Right ventricle myocardium inferior (tissue), 1 donor: ENCODE measurements at places on chromosomes 12 and 14. TPM values are rescaled to one million over a fixed set of nuclear protein-coding genes. Genes with fewer than 3 reads are reported as not detected.
A peak's percentile ranks its signal among the peaks of the same experiment; 100 is the strongest.

Gene CMKLR1
- total RNA-seq = 10.6 TPM

Gene TC2N
- 12.6 TPM for total RNA-seq

Gene CBLN3
- total RNA-seq = 1.1 TPM

Gene FGD4
- 17.4 TPM for total RNA-seq

Gene CFAP54
- 0.22 TPM for total RNA-seq

Gene AQP2
- not detected for total RNA-seq

Gene KRT2
- not detected for total RNA-seq

Gene KCNA1
- total RNA-seq = not detected

Gene CORO1C
- total RNA-seq = 76.4 TPM

Gene GALNT9
- total RNA-seq = not detected

DNA sequence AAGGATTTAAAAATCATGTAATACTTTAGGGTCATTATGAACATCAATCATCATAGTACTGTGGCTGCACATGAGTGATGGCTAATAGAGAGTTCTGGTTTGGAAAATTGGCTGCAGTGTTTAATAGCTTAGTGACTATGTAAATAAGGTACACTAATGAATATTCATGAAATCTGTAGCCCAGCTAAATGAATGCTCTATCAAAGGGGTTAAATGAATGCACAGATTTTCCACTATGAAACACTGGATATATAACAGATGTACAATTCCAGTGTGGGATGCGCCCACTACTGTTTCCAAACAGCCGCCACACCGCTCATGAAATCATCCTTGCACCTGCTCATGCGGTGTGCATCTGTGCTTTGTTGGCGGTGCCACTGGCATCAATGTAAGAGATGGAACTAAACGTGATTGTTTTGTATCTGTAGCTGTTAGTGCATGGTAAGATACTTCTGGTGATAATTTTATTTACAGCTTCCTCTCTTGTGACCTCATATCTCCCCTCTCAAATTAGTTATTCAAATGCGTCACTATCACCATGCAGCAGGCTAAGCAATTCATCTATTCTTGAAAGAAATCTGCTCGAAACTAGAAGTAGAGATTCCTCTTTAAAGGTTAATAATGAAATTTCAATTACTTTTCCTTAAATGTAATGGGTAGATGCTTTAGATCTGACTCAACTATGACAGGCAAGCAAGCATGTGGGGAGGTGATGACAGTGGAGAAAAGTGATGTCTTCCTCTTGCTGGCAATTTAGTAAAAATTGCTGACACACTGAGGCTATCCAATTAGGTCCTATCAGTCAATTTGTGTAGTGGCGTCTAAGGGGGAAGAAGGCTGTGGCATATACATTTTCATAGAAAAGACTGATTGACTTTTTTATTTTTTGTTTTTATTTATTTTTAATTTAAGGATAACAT lies 433.6 kb downstream of the AEBP2 start:
- DNase-seq = no peak

GRCh38 chr14:71636820-71637471 lies 295.3 kb upstream of the RGS6 start:
- DNase-seq = no peak

DNA sequence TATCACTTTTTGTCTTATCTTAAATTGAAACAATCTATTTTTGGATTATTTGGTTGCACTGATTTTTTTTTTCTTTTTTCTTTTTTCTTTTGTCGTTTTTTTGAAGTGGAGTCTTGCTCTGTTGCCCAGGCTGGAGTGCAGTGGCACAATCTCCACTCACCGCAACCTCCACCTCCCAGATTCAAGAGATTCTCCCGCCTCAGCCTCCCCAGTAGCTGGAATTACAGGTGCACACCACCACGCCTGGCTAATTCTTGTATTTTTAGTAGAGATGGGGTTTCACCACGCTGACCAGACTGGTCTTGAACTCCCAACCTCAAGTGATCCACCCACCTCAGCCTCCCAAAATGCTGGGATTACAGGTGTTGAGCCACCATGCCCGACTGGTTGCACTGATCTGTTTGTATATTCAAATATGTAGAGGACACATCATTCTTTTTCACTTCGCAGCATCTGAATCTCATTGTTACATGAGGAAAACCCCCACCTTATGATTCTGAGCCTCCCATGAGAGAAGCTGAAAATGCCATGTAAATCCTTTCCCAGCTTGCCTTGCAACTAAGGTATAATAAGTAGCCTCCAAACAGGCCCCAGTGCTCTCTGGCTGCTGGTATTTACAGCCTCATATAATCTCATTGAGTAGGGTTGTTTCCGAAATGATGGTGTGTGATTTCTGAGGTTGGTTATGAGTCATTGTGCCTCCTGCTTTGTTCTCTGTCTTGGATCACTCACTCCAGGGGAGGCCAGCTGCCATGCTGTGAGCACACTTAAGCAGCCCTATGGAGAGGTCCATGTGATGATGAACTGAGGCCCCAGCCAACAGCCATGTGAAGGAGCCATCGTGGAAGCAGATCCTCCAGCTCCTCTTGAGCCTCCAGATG lies 5.2 kb upstream of the HSP90B1 start:
- no peak for DNase-seq

- no peak for DNase-seq
Measured at GRCh38 chr12:85805654-85806053, 30.6 kb downstream of the RASSF9 start.

DNA sequence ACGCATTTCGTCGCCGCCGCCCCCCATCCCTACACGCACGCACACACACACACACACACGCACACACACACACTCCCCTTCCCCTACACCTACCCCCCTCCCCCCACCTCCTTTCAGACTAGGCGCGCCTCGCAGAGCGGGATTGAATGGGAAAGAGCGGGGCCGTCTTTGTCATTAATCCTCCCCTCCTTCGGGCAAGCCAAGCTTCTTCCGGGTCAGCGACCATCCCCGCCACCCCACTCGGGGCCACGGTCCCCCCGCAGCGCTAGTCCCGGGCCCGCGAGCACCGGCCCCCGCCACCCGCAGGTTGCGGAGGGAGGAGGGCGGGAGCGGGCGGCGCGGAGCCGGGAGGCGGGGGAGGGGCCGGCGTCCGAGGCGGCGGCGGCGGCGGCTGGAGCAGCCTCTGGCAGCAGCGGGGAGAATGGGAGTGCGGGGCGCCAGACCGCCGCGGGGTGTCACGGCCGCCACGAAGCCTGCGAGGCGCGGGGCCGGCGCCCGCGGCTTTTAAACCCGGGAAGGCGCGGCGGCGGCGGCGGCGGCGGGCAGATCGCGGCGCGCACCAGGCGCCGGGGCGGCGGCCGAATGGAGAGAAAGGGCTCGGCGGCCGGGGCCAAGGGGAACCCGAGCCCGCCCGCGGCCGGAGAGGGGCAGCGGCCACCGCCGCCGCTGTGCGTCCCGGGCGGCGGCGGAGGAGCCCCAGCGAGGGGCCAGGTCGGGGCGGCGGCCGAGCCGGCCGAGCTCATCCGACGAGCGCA lies at the start of gene TTC9:
Gene TTC9, plus strand, starts transcription at position 369 of the 755 bp plus-strand sequence. Its CDS starts 214 bp downstream, at position 583.
- DNase-seq = peak; percentile 73

DNA sequence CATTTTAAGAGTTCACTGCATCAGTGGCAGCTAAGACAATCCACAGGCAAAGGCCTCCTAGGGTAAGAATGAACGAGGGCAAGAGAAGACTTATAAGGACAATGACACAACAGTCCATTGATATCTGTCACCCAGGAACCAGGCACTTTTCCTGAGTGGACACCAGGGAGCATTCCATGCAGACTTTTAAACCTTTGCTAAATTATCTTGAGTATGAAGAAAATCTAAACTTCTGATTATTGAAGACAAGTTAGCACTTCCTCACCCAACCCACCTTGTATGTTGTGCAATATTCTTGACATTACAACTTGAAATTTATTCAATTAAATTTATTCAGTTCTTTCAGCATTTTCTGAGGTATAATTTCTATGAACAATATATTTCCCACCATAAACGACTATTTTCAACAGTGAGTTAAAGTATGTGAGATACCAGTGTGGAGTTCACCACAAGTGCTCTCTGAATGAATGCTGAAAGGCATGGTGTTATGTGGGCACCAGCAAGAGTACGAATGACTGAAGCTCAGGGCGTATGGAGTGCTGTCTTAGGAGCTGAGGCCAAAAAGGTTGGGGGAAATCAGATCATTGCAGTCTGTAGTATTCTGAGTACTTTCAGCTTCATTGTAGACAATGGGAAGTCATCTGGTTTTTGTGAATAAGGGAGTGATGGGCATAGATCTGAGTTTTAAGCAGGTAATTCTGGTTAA lies 124.3 kb upstream of the LMNTD1 start:
- DNase-seq = no peak

GRCh38 chr14:57345106-57345505 lies 45.3 kb upstream of the NAA30 start:
- DNase-seq = no peak

DNA sequence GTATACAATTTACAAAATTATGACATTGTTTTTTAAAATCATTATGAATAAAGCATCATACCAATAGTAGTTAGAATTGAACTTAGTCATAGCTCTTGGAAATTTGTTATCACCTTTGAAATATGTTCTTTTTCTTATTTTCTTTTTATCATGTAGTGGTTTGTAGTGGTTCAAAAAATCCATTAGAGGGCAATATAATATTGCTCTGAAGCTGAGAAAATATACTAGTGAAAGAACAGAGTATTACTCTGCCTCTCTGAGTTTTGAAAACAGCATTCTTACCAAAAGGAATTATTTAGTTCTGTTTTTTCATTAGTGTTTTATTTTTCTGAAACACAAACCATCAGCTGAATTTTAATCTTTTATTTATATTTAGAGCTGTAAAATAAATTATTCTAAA lies 76.2 kb downstream of the PDZRN4 start:
- DNase-seq = no peak

- DNase-seq = no peak
Measured at GRCh38 chr12:19744705-19745218, 305.5 kb downstream of the AEBP2 start.

DNA sequence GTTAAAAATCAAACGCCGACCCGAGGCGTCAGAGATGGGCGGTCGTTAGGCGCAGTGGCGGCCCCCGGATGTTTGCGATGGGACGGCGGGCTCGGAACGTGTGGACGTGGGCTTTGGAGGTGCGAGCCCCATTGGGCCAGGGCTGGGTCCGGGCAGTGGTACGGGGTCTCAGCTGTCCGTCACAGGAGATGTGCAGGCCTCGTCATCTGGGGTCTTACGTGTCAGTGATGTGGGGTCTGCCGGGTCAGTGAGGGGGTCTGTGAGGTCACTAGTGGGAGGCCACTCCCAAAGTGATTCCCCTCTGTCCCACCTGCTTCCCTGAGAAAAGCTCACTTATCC lies 21.6 kb upstream of the CHFR start:
- no peak for DNase-seq

- no peak for DNase-seq
Measured at GRCh38 chr14:64705381-64706118, 1.3 kb downstream of the PLEKHG3 start.

GRCh38 chr12:101939856-101940265 lies 62.5 kb downstream of the DRAM1 start:
- DNase-seq = no peak

DNA sequence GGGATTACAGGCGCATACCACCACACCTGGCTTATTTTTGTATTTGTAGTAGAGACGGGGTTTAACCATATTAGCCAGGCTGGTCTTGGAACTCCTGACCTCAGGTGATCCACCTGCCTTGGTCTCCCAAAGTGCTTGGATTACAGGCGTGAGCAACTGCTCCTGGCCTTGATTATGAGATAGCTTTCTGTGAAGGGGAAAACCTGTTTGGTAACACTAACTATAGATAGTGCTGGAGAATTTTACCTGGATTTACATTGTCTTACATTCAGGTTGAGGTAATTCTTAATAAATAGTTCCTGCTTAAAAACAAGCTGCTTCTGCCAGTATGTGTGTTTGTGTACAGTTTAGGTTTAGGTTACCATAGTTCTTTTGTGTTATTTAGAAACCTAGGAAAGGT lies 77.1 kb downstream of the MON2 start:
- DNase-seq = no peak

DNA sequence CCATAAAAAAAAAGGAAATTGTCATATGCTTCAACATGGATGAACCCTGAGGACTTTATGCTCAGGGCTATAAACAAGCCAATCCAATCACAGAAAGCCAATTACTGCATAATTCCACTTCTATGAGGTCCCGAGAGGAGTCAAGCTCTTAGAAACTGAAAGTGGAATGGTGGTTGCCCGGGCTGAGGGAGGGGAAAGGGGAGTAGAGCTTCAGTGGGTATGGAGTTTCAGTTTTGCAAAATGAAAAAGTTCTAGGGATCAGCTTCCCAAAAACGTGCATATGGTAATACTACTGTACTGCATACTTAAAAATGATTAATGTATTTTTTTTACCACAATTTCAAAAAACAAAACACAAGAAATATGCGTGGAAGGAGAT lies 52.0 kb downstream of the RNF34 start:
- DNase-seq = no peak

DNA sequence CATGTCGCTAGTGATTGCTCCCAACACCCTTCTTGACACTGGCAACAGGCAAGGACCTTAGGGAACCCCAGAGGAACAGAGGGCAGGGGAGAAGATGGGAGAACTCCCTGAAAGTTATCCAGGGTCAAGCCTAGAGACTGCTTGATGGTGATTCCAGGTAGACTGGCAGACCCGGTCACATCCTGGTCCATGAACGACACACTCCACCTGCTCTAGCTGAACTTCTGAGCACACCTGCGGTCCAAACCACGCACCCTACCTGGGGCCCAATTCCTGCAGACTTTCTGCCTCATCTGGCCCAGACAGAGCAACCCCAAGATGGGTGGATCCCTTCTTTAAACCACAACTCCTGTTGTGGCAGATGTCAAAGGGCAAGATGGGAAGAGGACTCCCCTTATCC lies 34.2 kb downstream of the NCKAP5L start:
- DNase-seq = no peak

DNA sequence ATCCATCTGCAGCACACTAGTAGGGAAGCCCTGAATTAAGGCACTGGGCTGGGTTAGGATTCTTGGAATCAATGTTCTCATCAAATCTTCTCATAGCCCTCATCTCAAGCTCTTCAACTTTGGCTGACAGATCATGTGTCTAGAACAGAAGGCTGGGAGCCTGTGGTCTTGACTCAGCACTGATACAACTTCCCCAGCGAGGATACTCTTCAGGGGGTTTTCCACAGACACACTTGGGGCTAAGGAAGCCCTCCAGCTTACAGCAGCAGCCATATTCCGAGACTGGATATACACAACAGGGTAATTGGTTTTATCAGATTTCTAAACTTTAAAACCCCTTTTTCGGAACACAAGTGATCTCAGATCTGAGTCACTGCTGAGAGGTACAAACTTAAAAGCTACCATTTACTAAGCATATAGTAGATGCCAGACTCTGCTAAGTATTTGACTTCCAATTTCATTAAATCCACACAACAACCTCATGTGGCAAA lies 3.5 kb downstream of the FMNL3 start:
- DNase-seq = no peak

- no peak for DNase-seq
Measured at GRCh38 chr12:118345355-118345754, 27.4 kb downstream of the TAOK3 start.
